ENCODE measurements at places on chromosomes 13 and 19.

DNA sequence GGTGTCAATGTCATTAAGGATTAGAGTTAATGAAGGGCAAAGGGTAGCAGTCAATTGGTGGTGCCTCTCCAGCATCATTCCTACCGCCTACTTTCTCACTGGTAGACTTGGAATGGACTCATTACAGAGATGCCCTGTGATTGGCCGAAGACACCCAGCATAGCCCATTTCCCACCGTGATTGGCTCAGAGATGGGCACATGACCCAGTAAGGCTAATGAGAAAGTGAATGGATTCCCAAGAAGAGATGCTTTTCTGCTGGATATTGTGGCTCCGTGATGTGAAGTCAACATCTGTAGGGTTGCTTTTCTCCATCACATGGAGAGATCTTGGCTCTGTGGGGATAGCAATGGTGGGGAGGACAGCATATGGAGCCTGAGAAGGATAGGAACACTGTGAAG is 11.6 kb downstream of the VSIG10L start:
- DNase-seq: no peak

- DNase-seq: no peak
Measured at GRCh38 chr13:23748109-23748990, 140.8 kb downstream of the MIPEP start.

- no peak for DNase-seq
Measured at GRCh38 chr19:42480335-42481095, 37.8 kb upstream of the CXCL17 start.

- no peak for DNase-seq
Measured at GRCh38 chr19:3931041-3931440, 1.8 kb upstream of the NMRK2 start.

DNA sequence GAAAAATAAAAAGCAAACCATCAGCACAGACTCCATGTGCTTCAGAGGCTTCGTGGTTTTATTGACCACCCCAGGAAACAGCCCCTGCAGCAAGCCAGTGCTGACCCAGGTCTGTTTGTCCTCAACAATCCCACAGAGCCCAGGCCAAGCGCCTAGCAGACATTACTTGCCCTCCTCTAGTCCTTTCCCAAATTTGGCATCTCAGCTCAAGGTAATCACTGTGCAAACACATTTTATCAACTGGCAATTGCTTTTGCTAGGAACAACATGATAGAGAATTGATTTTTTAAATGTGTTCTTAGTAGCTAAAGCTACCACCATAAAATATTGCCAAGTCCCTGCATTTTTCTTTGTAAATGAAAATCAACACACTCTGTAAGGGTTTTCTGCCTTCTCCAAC is 121.8 kb downstream of the STOML3 start:
- DNase-seq: no peak

- no peak for DNase-seq
Measured at GRCh38 chr13:35826626-35827254, 304.4 kb downstream of the DCLK1 start.

DNA sequence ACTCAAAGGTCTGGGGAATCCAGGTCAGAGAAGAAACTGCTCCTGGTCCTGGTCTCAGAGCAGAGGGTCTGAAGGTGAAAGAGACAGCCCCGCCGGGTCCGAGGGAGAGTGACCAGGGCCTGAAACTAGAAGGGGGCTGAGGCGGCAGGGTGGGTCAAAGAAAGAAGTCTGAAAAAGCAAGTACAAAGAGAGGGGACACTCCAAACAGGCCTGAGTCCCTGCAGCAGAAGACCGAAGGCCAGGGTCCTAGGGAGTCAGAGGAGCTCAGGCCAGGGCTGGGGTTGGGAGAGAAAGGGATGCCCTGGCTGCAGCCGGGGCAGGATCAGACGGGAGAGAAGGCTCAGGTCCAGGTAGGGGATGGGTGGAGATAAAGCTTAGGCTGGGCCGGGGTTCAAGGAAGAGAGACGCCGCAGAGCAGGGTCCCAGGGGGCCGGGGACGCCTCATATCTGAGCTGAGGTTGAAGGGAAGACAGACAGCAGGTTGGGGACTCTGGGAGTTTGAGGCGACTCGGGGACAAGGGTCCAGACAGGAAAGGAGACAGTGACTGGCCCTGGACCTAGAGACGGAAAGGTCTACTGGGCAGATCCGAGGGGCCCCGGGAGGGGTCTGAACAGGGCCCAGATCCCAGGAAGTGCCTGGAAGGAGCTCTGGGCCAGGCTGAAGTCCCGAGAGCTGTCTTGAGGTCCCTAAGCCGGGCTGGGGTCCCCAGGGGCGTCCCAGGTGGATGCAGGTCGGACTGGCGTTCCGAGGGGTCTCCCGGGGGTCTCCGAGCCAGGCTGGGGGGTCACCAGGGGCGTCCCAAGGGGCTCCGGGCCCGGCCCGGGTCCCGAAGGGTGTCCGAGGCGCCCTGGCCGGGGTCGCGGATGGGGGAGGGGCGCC is 795 bp downstream of the MLLT1 start:
- no peak for DNase-seq

GRCh38 chr19:11125994-11126685 is 29.4 kb downstream of the SPC24 start:
- DNase-seq: peak; percentile 82

DNA sequence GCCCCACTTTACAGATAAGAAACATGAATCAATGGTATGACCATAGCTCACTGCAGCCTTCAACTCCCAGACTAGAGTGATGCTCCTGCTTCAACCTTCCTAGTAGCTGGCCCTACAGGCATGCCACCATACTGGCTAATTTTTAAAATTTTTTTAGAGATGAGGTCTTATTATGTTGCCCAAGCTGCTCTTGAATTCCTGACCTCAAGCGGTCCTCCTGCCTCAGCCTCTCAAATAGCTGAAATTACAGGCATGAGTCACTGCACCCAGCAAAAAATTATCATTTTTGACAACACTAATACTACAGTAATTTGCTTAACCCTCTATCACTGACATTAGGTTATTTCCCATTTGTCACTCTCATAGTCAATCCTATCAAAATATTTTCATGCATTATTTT is 14.7 kb downstream of the CAB39L start:
- no peak for DNase-seq

- no peak for DNase-seq
Measured at GRCh38 chr19:51140441-51140840, 1.7 kb upstream of the SIGLEC7 start.

GRCh38 chr13:33258808-33259193 is 26.8 kb downstream of the STARD13 start:
- no peak for DNase-seq

- DNase-seq: no peak
Measured at GRCh38 chr13:33872005-33872351, 54.0 kb downstream of the RFC3 start.

GRCh38 chr13:79936368-79937136 is 404.4 kb downstream of the SPRY2 start:
- DNase-seq: no peak

- DNase-seq: no peak
Measured at GRCh38 chr19:4108767-4109625, 14.9 kb downstream of the MAP2K2 start.

DNA sequence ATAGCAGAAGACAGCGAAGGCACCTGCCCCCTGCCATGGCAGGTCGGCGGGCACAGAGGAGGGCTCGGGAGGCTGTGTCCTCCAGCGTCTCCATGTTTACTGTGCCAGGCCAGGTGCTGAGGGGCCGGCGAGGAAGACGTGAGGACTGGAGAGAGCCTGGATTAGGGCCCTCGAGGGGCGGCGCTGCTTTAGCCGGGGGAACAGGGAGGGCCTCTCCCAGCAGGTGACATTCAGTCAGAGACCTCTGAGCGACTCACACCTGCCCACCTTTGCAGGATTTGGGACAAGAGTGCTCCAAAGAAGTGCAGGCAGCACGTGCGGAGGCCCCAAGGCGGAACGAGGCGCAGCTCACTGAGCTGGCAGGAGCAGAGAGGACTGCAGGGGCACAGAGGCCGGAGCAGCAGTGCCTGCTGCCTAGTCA is 17.6 kb downstream of the KDM4B start:
- DNase-seq: no peak

GRCh38 chr19:17530586-17530985 is 19.1 kb downstream of the PGLS start:
- DNase-seq: no peak

DNA sequence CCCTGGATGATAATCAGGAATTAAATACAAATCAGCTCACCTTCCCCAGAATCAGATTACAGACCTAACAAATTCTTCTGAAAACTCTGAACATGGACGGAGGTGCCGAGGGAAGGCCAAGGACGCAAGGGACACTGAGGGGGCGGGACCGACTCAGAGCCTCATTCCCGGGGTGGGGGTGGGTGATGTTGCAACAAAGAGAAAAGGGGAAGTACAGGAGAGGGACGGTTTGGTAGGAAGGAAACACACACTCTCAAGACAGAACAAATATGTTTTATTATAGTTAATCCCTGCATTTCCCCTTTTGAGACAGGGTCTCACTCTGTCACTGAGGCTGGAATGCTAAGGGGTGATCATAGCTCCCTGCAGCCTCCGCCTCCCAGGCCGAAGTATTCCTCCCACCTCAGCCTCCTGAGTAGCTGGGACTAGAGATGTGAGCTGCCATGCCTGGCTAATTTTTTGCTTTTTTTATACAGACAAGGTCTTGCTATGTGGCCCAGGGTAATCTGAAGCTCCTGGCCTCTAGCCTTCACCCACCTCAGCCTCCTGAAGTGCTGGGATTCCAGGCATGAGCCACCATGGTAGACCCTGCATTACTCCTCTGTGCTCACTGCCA is 786 bp upstream of the LILRA2 start:
- DNase-seq: no peak

- no peak for DNase-seq
Measured at GRCh38 chr13:45899406-45899805, 47.9 kb upstream of the SIAH3 start.

GRCh38 chr13:99704390-99704789 is 203.1 kb downstream of the TM9SF2 start:
- DNase-seq: no peak

GRCh38 chr19:32750441-32751055 is 31.0 kb downstream of the TDRD12 start:
- no peak for DNase-seq

GRCh38 chr19:6235031-6235951 is 44.5 kb downstream of the MLLT1 start:
- DNase-seq: no peak

DNA sequence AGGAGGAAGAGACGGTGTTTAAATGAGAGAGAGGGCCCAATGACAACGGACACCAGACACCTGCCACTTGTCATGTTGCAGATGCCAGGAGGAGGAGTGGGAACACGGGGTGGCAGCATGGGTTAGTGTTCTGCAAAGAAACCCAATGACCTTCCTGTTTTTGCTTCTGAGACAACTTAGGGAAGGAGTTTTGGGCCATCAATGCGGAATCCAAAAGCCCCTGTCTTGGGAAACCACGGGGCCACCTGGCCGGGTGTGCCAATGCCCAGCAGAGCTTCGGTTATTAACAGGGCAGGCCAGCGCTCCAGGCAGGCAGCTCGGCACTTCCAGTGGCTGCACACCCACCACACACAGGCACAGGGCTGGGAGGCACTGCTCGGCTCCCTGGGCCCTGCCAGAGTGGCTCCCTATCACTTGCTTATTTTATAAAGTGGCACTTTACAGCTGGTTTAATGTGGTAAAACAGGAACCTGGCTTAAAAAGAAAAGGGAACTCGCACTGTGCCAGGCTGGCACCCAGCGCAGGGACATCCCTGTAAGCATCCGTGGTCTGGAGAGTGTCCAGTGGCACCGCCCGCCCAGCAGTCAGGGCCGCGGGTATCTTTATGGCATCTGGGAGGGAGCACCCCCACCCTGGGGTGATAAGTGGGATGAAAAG is 19.1 kb downstream of the ELL start:
- no peak for DNase-seq

DNA sequence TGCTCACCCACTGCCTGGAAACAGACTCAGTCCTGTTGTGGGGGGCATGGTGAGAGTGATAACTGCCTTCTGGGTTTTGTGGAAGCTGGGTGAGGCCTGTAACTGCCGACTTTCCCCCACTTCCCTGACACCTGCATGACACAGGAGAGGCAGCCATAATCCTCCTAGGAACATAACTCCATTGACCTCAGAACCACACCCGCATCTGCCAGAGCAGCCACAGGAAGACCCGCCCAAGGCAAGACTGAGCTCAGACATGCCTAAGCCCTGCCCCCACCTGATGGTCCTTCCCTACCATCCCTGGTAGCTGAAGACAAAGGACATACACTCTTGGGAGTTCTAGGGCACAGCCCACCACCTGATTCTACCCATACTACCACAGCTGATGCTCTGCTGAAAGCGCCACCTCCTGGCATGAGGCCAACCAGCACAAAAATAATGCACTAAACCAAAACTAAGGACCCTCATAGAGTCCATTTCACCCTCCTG is 326.7 kb downstream of the RBM26 start:
- DNase-seq: no peak

GRCh38 chr13:91127995-91128394 is 219.5 kb upstream of the MIR17HG start:
- no peak for DNase-seq

GRCh38 chr19:7247155-7247554 is 47.1 kb downstream of the INSR start:
- no peak for DNase-seq

Measured in mesothelial cell of epicardium (in vitro differentiated cells).